ENCODE measurements at places on chromosomes 12 and 14.

- no peak for DNase-seq
Measured at GRCh38 chr14:34023824-34024767, 73.2 kb upstream of the EGLN3 start.

DNA sequence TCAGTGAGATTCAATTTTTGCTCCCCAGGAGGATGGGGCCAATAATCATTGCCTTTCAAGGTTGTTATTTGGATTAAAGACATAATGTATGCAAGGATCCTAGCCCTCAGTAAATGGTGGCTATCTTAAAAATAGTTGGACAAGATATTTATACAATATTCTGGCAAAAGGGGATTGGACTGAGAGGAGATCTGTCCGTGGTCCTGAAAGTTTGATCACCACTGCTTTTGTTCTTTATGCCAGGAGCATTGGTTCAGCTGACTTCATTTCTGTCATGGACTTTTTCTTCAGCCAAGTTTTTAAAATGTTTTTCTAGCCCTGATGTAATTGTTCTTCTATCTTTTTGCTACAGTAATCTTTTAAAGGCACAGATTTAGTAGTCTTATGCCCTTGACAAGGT is 70.2 kb upstream of the TCL1A start:
- DNase-seq: no peak

DNA sequence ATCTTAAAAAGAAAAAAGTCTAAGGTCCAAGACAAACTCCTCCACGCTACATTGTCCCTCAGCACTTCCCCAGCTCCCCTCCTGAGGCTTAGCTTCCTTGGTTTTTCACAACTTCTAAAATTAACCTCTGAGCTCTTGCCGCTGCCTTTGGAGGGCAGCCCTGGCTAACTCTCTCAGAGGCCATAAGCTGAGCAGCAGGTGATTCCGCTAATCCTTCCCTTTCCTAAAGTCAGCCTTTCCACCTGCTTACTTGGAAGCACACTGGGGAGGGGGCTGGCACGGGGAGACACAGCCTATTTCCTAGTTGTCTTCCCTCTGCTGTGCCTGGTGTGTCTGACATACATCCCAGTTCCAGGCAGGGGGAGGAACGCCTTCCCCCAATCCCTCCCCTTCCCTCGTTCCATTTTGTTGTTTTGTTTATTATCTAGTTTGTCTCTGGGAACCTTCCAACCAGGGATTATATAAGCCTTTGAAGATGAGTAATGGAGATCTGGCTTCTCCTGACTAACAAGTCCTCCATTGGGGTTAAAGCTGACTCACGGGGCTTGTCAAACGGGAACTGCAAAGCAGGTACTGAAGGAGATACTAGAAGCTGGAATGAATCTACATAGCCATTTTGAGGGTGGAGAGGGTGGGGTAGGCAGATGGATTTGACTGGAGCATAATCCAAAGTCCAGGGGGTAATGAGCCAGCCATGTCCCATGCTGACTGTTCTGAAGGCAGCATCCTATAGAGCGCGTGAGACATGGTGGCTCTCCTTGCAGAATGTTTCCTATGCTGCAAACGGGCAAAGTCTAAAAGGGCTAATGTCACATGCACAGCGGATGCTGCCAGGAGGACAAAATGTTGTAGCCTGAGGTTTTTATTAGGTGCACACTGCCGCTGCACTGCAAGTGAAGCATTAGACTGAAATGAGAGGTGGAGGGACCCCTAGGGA is 230.8 kb downstream of the FOXN3 start:
- no peak for DNase-seq

DNA sequence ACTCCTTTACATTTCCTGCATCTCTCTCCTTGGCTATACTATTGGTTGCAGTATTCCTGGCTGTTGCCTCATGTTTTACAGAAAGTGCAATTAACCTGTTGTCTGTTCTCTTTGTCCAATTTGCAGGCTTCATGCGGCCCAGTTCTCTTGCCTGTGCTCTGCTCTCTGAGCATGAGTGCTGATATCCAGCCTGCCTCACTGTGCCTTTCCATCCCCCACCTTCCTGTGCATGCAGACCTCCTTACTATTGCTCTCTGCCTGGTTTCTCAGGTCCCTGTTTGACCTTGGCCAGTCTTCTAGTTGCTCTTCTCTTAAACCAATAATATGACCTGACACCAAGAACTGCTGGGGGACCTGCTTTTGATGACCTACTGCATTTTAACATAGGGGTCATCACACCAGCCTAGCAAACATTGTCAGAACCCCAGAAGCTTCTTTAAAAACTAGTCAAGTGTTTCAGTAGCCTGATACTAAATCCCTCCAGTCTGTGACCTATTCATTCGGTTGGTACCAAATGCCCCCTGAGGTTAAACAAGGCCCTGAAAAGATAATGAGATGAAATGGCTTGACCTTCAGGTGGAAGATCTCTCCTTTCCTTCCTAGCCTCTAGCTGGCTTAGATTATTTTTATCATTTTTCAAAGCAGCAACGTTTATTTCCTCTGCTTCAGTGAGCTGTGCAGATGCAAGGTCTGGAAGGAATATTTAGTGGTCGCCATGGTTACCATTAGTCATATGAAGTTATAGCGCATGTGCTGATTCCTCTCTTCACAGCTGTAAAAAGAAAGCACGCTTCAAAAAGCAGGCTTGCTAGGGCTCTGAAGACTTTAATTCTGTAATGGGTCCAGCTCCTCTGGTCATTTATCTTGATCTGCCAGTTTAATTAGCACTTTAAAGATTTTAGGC is 216.5 kb downstream of the PHLDA1 start:
- no peak for DNase-seq

- DNase-seq: no peak
Measured at GRCh38 chr12:65570451-65571130, 253.7 kb upstream of the HMGA2 start.

- no peak for DNase-seq
Measured at GRCh38 chr12:76310110-76310509, 38.1 kb downstream of the BBS10 start.

DNA sequence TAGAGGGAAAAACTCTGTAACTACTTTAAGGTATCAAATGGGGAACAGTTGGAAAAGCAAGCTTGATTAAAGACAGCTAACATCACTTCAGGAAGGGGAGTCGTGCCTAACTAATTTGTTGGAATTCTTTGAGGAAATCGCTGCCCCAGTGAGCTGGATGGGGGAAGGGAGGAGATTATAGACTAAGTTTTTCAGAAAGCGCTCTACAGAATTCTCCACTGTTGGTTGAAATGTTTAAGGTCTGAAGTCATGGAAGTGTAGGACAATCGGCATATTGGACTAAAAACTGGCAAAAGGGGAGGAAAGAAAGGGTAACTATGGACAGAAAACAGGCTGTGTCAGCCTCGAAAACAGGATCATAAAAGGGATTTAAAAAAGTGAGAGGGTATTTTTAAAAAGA is 229.9 kb upstream of the HMGA2 start:
- DNase-seq: no peak

DNA sequence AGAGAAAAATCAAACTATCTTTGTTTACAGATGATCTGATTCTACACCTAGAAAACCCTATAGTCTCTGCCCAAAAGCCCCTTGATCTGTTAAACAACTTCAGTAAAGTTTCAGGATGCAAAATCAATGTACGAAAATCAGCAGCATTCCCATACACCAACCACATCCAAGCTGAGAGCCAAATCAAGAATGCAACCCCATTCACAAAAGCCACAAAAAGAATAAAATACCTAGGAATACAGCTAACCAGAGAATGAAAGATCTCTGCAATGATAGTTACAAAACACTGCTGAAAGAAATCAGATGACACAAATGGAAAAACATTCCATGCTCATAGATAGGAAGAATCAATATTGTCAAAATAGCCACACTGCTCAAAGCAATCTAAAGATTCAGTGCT is 265.7 kb downstream of the AEBP2 start:
- no peak for DNase-seq

Data from CMK (cell line).